ENCODE measurements at places on chromosomes 4 and X.

DNA sequence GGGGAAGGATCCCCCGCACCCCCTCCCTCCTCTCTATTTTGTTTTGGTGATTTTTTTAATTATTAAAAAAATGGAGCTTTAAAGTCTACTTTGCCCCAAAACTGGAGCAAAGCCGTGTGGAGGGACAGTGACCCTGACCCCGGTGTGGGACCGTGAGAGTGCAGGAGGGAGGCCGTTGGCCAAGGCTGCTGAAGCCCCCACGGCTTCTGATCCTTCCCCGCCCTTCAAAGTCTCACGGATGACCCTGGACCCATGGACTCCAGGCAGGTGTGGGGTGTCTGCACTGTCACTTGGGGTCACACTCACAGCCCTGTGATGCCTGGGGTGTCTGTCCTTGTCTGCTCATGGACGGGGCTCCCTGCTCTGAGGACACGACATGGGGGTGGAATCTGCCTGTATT lies 133.3 kb downstream of the CPZ start:
- DNase-seq, result peak; percentile 59

DNA sequence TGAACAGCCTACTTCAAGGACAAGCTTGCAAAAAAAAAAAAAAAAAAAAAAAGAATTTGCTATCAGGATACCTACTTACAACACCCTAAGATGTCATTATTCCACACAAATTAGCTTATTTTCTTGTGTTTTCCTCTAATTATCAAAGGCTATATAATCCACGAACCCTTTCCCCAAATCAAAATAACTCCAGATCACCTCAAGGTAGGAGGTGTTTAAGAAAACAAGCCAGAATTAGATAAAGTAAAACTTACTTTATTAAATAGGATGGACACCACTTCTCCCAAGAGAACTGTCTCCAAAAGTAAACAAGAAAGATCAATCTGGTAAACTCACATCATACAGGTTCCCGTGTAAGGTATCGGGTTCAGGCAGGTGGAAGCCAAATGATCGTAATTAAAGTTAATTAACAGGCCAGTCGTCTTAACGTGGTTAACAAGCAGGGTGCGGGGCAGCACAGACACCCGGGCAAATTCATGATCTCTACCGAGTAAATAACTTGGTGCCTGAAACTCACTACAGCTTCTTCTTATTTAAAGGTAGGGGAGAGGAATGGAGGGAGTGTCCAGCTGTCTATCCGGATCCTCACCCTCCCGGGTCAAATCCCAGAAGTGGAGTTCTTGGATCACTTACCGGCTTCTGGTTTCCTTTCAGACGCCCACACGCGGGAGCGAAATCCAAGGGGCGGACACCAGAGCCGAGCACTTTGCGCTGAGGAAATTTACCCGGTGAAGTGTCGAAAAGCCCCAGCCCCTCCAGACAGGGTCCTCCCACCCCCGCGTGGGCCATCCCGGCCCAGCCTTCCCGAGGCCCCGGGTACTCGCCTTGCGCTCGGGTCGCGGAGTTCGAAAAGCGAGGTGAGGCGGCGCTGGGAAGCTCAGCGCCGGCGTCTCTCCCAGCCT lies 708 bp downstream of the ARAP2 start:
- peak; percentile 83 for DNase-seq

GRCh38 chrX:24151513-24151912 lies 2.0 kb downstream of the ZFX start:
- DNase-seq, result no peak

DNA sequence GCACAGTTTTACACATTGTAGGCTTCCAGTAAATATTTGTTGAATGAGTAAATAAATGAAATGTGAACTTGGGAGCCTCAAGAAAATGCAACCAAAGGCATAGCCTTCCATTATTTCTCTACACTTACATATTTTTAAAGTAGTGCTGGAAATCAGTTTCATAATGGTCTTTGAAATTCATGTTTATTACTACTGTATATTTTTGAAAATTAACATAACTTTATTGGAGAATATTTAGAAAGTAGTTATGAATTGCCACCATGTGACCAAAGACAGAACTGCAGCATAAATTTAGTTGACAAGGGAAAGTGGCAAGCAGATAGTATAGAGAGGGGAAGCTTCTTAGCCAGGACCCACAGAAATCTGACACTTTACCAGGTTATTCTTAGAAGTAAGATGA lies 6.4 kb downstream of the TCEAL8 start:
- no peak for DNase-seq

DNA sequence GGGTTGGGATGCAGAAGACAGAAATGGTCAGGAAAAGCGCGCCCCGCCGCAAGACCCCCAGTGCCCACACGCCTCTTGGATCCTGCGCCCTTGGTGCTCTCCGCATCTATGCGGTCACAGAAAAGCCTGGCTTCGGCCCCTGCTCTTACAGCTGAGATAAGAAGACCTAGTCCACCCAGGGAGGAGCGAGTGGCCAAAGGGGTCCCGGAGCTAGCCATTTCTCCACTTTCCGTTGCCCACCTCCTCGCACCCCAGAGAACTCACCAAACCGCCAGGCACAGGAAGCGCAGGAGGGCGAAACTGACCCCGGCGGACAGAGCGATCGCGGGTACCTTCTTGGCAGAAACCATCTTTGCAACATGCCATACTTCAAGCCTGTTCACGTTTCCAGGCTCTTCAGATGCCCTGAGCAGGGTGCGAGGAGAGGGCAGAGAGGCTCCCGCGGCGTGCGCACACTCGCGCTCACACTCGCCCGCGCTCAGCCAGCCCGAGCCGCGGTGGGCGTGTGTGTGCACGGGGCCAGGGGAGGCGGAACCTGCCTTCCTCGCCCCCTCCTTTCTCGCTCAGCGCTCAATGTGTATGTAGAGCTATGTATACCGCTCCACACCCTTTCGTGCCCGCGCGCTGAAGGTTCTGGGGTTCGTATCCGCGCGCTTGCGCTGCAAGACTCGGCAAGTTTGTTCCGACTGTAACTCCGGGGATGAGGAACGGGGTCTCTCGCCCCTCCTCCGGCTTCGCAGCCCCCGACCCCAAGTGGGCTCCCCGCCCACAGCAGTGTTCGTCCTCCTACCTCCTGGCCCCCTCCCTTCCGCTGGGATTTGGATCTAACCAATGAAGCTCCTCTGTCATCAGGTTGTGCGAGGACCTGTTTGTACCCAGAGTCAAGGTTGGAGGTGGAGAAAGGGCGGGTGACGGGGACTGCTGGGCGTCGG lies at the start of gene GABRA4:
GABRA4 (minus strand) TSS at position 507 of the 932 bp plus-strand sequence; CDS start at position 350, 157 bp downstream.
- DNase-seq, result peak; percentile 72

GRCh38 chr4:182862921-182863320 lies 54.3 kb downstream of the DCTD start:
- peak; percentile 74 for DNase-seq

DNA sequence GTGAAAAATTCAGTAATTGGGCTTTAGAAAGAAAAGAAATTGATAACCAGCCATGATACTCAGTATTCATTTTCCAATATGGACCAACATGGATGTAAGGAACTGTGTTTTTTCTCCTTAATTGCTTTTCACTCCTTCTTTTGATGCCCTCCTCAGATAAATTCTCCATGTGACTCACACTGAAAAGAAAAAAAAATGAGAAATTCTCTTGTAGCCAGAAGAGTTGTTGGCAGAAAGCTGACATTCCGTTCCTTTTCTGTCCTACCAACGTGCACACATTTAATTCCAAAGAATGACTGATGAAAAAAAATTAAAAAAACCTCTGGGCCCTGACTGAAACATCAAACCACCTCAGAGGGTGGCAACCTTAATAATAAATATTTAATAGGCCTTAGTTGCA lies 153.1 kb downstream of the AMELX start:
- no peak for DNase-seq

DNA sequence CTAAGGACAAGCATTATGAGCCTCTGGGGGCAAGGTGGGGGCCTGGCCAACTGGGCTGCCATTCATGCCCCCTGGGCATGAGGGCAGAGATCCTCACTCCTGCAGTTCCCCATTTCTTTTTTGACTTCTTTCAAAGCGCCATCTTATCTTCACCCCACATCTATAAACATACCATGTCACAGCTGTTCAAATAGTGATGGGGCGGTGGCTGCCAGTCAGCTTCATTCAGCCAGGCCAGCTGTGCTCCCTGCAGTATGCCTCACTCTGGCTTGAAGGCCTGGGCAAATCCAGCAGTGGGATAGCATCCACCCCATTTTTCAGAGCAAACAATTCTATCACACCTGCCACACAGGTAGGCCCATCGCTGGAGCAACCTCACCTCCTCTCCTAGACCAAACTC lies 85.5 kb downstream of the NHSL2 start:
- DNase-seq, result no peak

- DNase-seq, result peak; percentile 87
Observed at GRCh38 chr4:48017108-48017571, 568 bp downstream of the NIPAL1 start.

- DNase-seq, result no peak
Observed at GRCh38 chr4:139550724-139551429, 5.1 kb downstream of the SETD7 start.

DNA sequence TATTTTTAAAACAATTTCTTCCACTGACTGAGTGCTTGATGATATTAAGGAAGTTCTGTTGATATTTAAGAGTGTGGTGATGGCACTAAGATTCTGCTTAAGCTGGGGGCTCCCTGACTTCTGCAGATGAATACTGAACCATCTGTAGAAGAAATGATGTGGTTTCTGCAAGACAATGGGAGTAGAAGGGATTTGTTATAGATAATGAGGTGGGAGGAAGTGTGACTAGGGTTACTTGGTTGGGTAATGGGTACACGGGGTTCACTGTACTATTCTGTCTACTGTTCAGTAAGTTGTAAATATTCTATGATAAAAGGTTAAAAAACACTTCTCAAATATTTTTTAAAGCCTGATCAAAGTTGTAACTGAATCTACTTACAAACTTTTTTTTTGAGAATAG lies 60.9 kb upstream of the TXK start:
- DNase-seq, result no peak

DNA sequence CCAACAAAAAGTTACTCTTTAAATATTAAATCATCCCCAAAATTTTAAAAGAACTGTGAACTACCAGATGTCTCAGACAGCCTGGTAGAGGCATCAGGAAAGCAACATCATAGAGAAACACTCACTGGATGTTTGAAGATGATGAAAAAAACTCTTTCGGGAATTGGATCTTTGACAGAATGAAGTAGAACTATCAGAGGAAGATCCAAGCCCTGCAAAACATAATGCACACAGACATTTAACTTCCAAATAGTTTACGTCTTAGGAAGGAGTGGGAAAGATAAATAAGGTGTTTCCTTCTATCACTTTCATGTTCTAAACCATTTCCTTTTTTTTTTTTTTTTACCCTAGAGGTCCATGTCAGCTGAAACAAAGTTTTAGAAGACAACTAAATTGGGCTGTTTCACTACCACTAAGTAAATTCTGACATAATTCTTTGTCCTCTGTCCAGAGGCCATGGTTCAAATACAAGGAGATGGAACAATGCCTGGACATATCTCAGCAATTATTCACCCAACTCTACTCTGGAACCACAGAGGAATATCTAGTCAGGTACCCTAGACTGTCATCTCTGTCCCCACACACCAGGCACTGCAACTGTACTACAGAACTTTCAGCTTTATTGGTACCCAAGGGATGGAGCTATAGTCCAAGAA lies 217.7 kb upstream of the INTU start:
- DNase-seq, result no peak

DNA sequence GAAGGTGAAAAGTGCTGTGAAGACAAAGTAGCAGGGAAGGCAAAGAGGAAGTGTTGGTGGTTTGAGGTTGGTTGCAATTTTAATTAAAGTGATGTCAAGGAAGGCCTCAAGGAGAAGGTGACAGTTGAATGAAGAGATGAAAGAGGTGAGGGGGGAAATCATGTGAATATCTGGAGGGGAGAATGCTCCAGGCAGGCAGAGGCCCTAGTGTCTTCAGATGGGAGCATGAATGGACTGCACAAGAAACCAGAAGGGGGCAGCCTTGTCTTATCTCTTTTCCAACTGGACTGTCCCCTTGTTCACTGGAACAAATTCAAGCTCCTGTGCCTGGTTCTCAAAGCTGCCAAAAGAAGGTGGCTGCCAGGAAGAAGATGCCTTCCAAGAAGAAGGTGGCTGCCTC lies 68.4 kb downstream of the MAOB start:
- no peak for DNase-seq

DNA sequence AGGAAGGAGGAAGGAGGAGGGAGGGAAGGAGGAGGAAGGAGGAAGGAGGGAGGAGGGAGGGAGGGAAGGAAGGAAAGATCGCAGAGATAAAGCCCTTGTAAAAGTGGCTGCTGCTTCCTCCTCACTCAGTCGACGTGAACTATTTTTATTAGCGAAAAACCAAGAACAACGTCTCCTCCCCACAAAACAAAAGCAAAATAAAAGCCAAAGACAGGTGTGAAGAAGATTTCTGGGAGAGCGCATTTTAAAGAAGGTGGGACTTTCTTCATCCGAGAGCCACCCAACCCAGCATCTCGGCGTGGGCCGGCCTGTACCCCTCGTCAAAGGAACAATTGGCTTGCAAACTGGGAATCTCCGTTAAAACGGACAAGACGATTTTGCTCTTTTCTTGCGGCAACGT lies 40.7 kb upstream of the ASMTL start:
- DNase-seq, result no peak

GRCh38 chr4:95761426-95761825 lies 78.5 kb upstream of the PDHA2 start:
- no peak for DNase-seq

- DNase-seq, result no peak
Observed at GRCh38 chr4:89334311-89334710, 26.7 kb upstream of the GPRIN3 start.

DNA sequence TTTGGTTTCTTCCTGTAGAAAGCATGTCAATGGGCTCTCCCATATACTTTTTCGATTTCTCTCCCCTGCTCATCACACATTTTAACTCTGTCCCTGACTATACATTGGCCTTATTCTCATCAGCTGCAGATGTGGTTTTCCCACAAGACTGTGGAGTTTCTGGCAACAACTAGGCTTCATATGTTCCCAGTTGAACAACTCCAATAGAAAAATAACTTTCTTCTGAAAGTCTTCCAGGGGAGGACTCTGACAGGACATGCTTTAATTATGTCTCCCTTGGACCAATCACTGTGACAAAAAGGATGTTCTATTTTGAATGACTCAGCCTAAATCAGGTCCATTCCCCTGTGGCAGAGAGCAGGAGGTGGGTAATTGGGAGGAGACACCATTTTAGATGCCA lies 28.1 kb downstream of the SPANXC start:
- DNase-seq, result no peak

- DNase-seq, result no peak
Observed at GRCh38 chrX:27815209-27815608, 7.4 kb downstream of the MAGEB10 start.

DNA sequence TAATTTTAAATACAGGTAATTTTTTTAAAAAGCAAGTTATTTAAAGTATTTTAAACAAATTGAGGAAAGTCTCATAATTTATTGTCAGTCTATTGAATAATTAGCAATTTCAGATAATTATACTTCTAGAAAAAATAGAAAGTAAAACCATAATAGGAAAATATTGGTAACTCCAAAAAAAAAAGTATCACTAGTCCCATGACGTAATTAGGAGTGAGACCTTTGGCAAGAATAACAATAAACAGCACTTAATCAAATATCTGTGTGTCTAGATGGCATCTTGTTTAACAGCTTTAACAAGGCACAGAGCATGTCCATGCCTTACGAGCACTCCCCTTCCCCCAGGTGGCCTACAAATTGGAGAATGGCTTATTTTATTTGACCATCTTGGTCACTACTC lies 1683.6 kb upstream of the AGA start:
- DNase-seq, result no peak
